ENCODE measurements at places on chromosomes 6 and 20.

- no peak for DNase-seq
Observed at GRCh38 chr6:126145351-126145750, 159.0 kb downstream of the TRMT11 start.

DNA sequence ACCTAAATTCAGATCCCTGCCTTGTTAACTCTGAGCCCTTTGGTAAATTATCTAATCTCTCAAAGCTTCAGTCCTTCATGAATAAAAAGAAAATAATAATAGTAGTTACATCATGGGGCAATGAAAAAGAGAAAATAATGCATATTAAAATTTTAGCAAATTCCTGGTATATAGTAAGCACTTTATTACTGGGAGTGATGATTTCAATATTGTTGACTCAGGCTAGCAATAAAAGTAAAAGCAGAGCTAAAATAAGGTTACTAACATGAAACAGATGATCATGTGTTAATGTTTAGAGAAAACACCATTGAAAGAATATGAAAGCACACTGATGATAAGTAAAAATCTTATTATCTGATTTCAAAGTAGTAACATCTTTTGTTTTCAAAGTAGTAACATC, 13.6 kb downstream of the GINS1 start:
- DNase-seq = no peak

GRCh38 chr20:8855315-8855714, 213.6 kb upstream of the PLCB4 start:
- no peak for DNase-seq

DNA sequence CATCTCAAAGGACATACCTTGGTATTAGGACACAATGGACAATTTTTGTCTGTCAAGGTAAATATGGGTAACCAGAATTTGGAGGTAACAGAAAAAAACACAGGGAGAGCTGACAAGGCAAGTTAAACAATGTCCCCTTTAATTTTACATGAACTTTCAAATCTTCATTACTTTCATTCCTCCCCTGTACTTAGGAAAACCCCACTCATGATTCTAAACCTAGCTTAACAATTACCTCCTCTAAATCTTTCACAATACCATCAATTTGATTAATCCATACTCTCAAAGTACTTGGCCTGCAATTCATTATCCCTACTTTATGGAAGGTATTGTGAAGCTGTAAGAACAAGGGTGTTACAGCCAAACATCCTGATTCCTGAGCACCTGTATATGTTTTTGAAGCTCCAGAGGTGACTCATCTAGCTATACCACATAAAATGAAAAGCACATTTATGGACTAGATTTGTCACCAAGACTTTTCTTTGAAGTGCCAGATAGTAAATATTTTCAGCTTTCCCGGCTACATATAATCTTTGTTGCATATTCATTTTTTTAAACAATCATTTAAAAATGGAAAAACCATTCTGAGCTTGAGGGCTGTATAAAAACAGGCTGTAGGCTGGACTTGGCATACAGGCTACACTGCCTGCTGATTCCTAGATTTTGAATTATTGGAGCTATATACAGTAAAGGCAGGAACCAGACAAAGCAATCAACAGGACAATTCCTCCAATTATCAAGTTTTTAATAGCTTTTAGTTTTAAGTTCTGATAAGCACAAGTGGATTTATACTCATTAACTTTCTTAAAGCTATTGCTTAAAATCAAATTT, 22.9 kb downstream of the DEK start:
- no peak for DNase-seq

- DNase-seq = no peak
Observed at GRCh38 chr20:25218492-25218891, 23.0 kb downstream of the ENTPD6 start.

DNA sequence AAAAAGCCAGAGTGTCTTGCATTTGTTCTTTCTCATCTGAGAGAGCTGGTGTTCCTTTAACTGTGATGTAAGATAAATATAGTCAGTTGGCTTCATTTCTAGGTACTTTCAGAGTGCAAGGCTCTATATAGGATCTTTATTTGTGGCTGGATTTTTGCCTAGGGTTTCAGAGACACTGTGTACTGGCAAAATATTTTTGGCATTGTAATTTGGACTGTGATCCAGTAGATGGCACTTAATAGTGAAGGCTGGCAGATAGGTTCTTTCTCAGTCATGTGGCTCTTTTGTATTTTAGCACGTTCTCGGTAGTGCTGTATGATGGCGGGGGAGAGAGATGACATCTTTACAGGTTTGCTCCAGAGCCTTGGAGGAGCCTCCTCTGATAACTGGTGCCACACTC, 26.8 kb upstream of the SLC35B3 start:
- DNase-seq = no peak
